M059J (cell line): ENCODE measurements at places on chromosomes 1 and 21.
A peak's percentile ranks its signal among the peaks of the same experiment; 100 is the strongest.

DNA sequence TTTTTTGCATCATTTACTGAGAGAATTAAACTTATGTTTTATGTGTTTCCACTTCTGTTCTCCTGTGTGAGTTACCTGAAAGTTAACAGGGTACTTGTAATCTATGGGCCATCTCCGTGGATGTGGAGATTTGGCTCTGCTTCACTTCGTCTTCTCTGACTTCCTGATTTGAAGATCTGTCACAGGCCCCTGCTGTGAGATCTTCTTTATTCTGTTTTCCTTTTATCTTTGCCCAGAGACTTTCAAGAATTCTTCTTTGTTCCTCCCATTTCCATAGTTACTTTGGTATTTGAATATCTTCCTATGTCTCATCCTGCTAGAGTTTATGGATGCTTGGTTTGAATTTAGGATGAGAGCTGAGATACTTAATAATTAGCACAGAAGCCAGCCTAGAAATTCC lies 35.4 kb upstream of the PKN2 start:
- DNase-seq: no peak

GRCh38 chr1:239311331-239311730 lies 75.0 kb upstream of the CHRM3 start:
- DNase-seq: no peak

DNA sequence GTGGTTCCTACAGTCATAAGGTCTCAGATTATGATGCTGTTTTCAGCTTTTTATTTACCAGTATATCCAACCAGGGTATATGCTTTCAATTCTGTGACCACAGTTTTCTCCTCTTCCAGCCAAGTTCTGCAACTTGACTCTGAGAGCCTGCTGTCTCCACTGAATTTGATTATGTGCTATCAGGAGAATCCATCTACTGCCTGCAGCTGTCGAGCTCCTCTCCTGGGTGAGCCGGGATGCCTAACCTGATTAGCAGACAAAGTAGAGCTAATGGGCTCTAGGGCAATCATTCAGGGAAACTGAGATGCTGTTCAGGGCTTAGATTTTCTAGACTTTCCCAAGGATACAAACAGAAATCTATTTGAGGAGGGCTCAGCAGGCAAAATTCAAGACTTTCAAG lies 271.5 kb upstream of the BEND5 start:
- DNase-seq: no peak

- peak; percentile 71 for DNase-seq
Measured at GRCh38 chr1:219385787-219386427, 212.2 kb downstream of the LYPLAL1 start.

GRCh38 chr1:18344755-18345154 lies 136.0 kb upstream of the KLHDC7A start:
- DNase-seq: peak; percentile 36

DNA sequence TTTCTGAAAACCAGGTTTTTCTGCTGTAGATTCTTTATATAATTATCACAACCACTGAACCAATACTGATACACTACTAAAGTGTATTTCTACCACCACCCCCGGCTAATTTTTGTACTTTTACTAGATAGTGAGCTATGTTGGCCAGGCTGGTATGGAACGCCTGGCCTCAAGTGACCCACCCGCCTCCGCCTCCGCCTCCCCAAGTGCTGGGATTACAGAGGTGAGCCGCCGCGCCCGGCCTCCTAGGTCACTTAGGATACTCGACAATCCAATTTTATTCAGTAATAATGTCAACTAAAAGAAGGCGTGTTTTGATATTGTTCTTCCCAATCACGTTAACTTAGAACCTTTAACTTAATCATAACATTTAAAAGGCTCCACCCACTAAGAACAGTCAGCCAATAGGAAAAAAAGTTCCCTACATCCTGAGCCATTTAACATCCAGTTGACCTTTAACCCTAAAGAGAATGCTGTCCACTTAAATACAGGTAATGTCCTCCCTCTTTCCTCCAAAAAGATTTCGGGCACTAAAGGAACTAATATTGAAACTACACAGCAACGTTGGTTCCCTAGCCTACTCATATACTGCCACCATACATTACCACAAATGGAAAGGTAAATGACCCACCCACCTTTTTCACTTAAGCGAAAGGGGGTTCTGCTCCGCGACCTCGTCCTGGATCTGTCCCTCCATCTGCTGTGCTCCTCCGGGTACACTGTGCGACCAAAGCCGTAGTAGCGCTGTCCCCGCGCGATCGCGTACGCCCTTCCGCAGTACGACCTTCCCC lies 1.2 kb downstream of the RSRP1 start:
- DNase-seq: peak; percentile 42

- peak; percentile 57 for DNase-seq
Measured at GRCh38 chr1:94284476-94284875, 47.1 kb upstream of the ARHGAP29 start.

GRCh38 chr1:215819114-215819513 lies 252.0 kb downstream of the KCTD3 start:
- DNase-seq: peak; percentile 21

GRCh38 chr1:41367288-41367642 lies 6.0 kb downstream of the FOXO6 start:
- no peak for DNase-seq

GRCh38 chr1:116781034-116781433 lies 26.8 kb downstream of the CD2 start:
- no peak for DNase-seq

DNA sequence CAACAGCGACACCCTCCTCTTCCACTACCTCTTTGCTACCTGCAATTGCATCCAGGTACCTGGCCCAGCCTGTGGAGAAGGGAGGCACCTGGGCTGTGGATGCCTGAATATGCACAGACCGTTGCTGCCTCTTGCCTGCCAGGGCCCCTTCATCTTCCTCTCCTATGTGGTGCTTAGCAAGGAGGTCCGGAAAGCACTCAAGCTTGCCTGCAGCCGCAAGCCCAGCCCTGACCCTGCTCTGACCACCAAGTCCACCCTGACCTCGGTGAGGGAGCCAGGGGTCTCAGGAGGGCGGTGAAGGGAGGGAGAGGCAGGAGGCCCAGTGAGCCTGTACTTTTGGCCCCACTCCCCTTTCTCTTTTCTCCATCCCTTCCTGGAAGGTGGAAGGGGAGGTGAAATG lies 11.5 kb downstream of the PSRC1 start:
- DNase-seq: no peak

GRCh38 chr1:32352831-32353383 lies 9.4 kb downstream of the FAM229A start:
- no peak for DNase-seq

- no peak for DNase-seq
Measured at GRCh38 chr1:38118976-38119375, 72.4 kb upstream of the POU3F1 start.

GRCh38 chr1:172753964-172754363 lies 95.1 kb downstream of the FASLG start:
- DNase-seq: no peak

- DNase-seq: no peak
Measured at GRCh38 chr1:162892906-162893611, 32.1 kb upstream of the CCDC190 start.

DNA sequence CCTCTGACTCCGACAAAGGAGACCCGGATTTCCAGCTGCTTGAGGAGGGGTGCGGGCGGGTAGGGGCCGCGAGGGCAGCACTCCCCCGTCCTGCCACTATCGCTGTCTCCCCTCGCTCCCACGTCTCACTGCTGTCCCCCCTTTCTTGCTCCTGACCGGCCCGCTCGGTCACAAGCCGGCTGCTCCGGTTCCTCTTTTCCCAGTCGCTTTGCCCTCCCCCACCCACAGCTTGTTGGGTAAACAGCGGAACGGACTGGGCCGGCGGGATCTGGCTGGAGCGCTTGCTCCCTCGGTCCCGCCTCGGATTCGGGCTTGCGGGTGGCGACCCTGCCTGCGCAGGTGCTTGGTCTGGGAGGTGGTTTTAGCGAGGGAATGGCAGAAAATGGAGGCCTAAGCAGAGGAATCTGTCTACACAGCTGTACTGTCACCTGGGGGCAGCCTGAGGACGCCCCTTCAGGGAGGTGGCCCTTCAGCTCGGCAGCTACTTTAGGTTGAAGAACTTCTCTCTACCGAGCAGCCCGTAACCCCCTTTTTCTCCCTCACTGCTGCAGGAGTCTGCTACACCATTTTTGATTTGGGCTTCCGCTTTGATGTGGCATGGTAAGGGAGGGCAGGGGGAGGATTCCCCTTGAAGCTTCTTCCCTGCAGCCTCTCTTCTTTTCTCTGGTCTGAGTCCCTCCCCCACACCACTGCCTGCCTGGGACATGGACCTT lies 645 bp downstream of the ATP6V0B start:
- DNase-seq: peak; percentile 40

- DNase-seq: no peak
Measured at GRCh38 chr1:115790356-115790755, 21.8 kb upstream of the CASQ2 start.

DNA sequence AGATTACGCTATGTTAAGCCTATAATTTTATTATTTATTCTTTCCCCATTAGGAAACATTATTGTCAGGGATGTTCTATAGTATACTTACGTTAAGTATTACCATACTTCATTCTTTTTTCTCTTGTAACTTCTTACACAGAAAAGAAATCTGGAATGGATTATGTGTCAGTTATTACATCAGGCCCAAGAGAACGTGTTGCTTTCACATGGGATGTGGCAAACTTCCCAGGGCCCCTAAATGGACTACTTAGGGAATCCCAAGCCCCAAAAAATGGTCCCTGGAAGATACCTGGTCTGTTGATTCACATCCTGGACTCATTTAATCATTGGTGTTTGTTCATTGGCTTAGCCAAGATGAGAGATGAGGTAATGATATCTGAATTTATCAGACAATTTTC lies 249.8 kb downstream of the NRIP1 start:
- no peak for DNase-seq

DNA sequence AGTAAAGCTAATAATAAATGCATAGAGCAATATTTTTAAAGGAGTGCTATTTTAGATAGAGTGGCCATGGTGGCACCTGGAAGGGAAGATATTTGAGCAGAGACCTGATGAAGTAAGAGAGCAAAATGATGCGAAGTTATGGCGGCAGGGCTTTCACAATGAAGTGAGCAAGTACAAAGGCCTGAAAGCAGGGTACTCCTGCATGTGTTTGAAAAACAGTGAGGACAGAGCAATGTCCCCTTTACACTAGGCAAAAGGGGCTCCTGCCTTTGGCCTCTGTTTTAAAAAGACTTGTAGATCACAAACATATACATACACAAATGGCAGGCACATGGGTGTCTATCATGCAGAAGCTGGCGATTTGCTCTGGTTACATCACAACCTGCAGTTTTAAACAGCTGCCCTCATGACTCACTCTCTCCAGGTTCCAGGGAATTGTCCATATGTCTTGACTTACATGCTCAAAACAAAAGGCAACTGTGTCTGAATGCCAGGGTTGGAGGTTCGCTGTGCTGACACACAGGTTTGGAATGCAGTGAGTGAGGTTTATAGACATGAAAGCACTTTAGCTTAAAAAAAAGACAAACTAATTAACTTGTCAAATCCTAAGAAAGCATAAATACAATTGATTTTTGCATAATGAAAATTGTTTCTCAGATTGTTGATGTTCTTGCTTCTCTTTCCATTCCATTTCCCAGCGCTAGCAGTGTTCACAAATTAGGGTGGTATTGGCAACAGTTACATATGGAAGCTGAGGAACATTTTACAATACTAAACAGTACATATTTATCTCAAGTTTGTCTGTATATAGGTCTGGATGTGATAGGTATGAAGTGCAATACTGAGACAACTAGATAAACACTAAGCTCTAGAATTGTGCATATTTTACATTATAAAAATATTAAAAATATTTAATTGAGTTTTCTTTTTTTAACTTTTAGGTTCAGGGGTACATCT lies 313.9 kb downstream of the BARHL2 start:
- DNase-seq: peak; percentile 99

DNA sequence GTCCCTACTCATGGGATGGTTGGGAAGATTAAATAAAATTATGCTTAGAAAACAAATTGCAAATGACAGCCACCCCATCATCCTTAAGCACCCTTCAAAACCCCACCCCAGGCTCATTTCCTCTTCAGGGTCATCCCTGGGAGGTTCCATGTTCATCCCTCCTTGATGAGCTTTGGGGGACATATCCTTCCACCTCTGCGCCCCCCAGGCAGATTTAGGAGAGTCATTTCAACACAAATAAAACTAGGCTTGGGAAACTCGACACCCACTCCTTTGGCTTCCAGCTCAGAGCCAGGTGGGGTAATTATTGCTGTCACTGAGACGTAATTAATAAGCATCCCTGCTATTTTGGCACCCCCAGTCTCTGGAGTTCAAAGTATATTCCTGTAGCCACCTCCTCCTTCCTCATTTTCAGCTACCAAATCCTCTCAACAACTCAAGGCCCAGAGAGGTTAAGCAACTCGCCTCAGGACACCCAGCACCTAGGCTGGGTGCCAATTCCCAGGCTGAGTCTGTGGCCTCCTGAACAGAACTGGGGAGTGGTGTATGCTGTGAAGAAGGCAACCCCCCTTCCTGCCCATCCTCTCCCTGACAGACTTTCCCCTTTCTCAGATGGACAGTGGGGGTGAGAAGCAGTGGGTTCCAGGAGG lies 595 bp downstream of the CRYBG2 start:
- DNase-seq: peak; percentile 46

- no peak for DNase-seq
Measured at GRCh38 chr1:46817814-46818213, 19.0 kb downstream of the CYP4B1 start.

- peak; percentile 47 for DNase-seq
Measured at GRCh38 chr1:154971341-154971998, 923 bp upstream of the SHC1 start.

- DNase-seq: no peak
Measured at GRCh38 chr1:201672685-201673084, 133.8 kb downstream of the NAV1 start.

DNA sequence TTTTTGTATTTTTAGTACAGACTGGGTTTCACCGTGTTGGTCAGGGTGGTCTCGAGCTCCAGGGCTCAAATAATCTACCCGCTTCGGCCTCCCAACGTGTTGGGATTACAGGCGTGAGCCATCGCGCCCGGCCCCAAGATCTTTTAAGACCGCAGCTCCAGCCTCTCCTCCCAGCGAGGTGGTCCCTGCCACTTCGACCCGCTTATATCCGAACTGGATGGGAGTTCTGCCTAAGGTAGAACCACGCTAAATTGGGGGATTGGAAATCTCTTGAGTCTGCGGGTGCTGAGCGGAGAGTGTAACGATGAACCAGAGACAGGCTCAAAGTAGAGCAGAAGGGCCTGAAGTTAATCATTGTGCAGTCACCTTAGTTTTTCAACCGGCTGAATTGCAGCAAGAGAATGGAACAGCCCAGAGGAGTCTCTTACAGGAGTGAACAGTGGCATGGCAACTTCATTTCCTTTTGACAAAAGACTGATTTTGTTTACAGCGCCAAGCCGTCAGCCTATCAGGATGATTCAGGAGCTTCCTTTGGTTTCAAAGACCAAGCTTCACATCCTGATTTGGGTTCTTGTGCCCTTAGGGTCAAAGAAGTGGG lies 726 bp upstream of the CYB5R1 start:
- DNase-seq: peak; percentile 51

GRCh38 chr1:246497331-246497915 lies 9.7 kb downstream of the SMYD3 start:
- DNase-seq: peak; percentile 75

GRCh38 chr21:39673163-39673562 lies 60.4 kb downstream of the B3GALT5 start:
- DNase-seq: no peak

GRCh38 chr1:21956720-21957552 lies 19.8 kb upstream of the HSPG2 start:
- peak; percentile 84 for DNase-seq
